Cardiac fibroblast (primary cell): ENCODE measurements at places on chromosomes 6 and 20.

DNA sequence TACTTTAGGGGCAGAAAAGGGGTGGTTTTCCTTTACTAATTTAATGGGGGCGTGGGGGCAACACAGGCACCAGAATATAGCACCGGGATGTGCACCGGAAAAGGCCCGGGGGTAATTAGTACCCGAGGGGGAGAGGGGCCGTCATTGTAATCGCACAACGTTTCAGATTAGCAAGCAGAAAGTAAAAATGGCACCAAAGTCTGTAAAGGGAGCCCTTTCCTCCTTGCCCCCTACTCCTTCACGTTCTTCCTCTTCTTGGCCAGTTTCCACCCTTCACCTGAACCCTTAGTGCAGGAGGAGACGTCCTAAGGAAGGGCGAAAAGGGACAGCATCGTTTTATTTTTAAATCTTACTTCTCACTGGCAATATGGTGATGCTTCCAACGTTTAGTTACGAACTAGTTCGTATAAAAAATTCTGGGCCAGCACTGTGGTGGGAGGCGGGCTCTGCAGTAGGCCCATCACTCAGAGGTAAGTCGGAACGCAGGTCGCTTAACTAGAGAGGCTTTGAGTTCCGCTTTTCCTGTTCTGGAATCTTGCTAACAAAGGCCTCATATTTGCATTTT, 742 bp upstream of the CEP85L start:
- no peak for DNase-seq

DNA sequence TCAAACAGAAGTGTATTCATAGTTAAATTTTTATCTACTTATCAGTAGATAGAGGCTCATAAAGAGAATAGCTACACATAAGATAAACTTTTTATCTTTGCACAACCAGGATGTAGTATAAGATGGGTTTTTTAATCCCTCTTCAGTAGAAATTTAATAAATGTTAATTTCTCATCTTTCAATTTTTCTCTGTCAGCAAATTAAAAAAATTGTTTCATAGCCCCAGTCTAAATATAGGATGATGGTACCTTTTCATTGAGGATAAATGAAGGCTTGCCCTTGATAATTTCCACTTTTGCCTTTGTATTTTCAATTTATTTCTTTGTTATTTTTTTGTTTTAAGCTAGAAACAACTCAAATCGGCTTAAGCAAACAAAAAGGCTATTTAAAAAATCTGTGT, 251.2 kb upstream of the NOX3 start:
- no peak for DNase-seq

GRCh38 chr6:160102956-160103824, 18.4 kb upstream of the SLC22A1 start:
- peak; percentile 62 for DNase-seq

DNA sequence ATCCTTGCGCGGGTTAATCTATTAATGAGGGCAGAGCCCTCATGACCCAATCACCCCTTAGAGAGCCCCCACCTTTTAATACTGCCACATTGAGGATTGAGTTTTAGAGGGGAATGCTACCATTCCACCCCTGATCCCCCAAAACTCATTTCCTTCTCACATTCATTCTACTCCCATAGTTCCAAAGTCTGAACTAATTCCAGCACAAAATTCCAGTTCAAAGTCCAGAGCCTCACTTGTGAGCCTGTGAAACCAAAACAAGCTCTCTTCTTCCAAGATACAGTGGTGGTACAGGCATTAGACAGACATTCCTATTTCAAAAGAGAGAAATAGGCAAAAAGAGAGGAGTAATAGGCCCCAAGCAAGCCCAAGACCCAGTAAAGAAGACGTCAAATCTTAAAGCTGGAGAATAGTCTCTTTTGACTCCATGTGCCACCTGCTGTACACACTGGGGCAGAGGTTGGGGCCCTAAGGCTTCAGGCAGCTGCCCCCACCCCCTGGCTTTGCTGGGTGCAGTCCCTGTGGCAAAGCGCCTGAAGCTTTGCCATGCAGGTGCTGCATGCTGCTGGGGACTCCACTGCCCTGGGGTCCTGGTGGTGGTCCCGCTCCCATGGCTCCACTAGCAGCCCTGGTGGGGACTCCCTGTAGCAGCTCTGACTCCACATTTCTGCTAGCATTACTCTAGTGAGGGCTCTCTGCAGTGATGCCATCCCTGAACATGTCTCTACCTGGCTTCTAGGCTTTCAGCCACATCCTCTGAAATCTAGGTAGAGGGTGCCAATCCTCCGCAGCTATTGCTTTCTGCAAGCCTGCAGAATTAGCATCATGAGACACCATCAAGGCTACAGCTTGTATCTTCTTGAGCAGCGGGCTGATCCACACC, 41.3 kb downstream of the RSPH3 start:
- DNase-seq, result no peak

- DNase-seq, result no peak
Measured at GRCh38 chr6:164418262-164418588, 891.2 kb downstream of the C6orf118 start.

- DNase-seq, result peak; percentile 25
Measured at GRCh38 chr20:44464514-44464913, 11.2 kb upstream of the TTPAL start.

GRCh38 chr6:44559486-44560270, 172.2 kb downstream of the CDC5L start:
- no peak for DNase-seq

DNA sequence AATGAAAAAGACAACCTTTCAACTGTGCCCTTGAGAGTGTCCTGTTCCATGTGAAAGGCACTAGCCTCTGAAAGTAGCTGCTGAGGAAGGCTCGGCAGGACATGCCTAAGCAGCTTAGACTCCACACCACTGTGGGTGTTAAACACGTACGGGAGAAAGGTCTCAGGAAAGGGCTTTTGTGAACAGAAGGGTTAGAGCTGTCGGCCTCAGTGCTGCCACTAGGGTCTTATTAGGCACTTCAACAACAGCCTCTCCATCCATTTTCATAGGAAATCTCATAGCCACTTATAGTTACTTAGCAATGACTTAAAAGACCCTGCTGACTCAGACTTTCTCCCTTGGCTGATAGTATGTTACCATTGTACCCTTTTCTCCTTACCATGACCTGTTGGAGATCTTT, 662.8 kb downstream of the TBC1D32 start:
- DNase-seq, result no peak

DNA sequence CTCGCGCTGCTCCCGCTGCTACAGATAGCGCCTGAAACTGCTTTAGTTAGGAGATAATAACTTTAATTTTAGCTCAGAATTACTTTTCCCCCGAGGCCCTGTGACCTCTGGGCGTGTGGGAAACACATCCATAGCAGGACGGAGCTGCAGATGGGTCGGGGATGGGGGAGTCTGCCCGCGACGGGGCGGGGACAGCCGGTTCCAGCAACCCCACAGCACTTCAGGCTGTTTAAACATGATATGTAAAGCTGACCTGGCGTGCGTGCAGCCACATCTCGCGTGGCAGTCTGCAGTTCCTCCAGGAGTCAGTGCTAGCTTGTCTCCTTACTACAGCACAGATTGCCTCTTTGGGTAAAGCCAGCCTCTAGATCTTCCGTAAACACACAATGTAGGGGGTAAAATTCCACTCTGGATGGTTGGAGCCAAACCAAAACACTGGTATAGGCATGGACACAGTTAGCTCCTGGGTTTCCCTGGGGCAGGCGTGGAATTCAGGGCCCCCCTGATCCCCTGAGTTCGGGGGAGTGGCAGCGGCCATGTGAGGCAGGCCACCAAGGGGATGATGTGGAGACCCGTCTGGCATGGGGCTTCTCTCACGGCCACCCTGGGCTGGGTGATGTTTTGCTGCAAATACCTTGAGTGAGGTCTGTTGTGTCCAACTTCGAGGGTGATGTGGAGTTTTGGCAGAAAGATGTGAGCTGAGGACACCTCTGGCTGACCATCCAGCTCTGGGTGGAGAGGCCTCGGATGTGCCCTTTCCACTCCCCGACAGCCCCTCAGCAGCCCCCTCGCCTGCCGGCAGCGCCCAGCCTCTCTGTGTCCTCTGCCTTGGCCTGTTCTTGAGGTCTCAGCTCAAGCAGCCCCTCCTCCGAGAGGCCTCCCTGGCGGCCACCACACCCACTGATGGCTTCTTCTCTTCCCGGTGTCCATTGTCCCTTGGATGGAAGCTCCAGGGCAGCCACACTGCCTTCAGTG, 214.5 kb downstream of the TAF4 start:
- no peak for DNase-seq
